NCI-H524 (cell line): ENCODE measurements at places on chromosomes 1 and 21.

GRCh38 chr1:197249324-197249723 is 18.7 kb upstream of the CRB1 start:
- no peak for DNase-seq

DNA sequence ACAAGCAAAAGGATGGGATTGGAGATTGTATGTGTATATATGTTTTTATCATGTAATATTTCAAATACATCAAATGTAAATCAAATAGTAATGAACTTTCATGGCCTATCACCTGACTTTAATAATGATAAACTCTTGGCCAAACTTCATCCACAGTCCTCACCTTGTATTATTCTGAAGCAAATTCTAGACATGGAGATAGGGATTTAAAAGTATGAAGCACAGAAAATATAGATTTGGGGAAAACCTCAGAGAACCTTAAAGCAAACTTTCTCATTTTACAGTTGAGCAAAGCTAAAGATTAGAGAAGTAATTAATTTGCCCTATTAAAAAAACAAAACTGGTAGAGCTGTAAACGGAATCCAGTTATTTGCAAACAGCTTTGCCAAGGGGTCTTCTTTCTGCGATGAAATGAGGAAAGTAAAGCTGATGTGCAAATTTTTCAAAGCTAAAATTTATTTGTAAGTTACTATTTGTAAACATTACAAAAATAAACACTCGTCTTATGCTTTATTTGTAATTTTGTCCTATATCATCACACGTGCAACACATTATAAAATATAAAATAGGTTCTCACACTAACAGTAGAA is 19.9 kb upstream of the KIF14 start:
- no peak for DNase-seq

GRCh38 chr1:68703921-68704354 is 207.1 kb upstream of the DEPDC1 start:
- no peak for DNase-seq

- DNase-seq: no peak
Measured at GRCh38 chr1:204673209-204673608, 12.3 kb downstream of the LRRN2 start.

- no peak for DNase-seq
Measured at GRCh38 chr21:45284456-45284741, 3.3 kb downstream of the POFUT2 start.

DNA sequence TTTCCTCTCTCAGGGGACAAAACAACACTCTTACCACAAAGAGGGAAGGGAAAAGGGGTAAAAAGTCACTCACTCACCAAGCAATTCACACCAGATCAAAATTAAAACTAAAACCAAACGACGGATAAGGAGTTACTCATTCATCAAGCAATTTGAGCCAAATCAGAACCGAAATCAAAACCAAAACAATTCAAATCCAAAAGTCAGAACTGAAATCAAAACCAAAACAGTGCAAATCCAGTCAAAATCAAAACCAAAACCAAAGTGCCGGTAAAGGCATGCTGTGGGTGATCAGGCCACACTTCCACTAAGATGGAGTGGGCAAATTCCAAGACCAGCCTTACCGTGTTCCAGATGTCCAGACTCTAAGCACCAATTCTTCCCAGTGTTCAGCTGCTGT is 717.9 kb downstream of the AMY1C start:
- no peak for DNase-seq

DNA sequence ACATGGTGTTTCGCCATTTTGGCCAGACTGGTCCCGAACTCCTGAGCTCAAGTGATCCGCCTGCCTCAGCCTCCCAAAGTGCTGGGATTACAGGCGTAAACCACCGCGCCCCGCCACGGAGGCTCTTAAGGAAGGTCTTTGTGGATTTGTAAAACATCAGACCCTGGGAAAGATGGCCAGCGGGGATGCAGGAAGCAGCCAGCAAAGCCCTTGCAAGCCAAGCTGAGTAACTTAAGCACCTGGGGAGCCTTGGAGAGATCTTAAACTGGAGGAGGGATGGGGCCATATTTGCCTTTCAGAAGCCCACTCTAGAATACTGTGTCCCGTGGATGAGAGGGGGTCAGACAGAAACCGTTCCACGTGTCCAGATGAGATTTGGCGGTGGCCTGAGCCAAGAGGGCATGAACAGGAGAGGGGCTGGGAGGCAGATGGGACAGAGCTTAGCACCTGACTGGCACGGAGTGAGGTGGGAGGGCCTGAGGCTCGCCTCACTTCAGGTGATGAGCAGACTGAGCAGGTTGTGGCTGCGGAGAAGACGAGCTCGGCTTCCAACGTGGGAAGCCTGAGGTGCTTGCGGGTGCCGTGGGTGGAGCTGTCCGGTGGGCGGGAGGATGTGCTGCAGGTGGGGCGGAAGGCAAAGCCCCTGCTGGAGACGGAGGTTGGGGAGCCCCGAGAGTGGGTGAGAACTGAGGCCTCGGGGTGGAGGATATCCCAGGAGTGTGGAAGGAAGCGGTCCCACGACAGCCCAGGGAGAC is 11.7 kb downstream of the C1orf216 start:
- DNase-seq: no peak

DNA sequence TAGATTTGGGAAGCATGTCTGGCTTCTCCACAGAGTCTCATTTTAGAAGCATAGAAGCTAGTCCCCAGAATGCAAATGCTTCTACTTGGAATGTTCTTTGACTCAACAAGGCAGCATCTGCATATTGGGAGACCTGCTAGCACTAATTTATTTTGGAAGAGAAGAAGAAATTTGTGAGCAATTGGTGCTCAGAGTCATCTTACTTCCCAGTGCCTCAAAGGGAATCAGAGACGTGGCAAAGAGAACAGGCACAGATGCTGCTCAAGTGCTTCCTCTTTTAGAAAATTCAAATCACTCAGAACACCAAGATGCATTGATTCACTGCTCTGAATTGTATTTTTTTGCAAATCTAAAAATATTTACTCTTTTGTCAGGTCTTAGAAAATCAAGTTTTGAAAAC is 255.7 kb downstream of the BRINP2 start:
- no peak for DNase-seq

GRCh38 chr1:5637171-5637570 is 355.1 kb downstream of the NPHP4 start:
- peak; percentile 21 for DNase-seq

- DNase-seq: no peak
Measured at GRCh38 chr1:210681158-210681557, 352.5 kb downstream of the HHAT start.

- peak; percentile 6 for DNase-seq
Measured at GRCh38 chr1:181604482-181605249, 121.3 kb downstream of the CACNA1E start.

DNA sequence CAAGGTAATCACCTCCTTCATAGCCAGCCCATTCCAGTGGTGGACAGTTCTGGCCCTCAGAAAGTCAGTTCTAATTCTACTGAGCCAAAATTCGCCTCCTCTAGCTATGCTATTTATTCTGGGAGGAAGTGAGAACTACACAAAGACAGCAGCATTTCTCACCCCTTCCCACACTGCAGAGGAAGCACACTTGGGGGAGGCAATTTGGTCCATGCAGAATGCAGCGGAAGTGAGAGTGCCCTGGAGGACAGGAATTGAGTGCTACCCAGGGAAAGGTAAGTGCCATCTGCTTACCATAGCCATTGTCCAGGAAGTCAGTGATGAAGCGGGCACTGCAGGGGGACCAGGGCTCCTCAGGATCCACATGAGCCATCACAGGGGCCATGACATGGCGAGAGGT is 3.7 kb downstream of the ADAMTS4 start:
- no peak for DNase-seq

DNA sequence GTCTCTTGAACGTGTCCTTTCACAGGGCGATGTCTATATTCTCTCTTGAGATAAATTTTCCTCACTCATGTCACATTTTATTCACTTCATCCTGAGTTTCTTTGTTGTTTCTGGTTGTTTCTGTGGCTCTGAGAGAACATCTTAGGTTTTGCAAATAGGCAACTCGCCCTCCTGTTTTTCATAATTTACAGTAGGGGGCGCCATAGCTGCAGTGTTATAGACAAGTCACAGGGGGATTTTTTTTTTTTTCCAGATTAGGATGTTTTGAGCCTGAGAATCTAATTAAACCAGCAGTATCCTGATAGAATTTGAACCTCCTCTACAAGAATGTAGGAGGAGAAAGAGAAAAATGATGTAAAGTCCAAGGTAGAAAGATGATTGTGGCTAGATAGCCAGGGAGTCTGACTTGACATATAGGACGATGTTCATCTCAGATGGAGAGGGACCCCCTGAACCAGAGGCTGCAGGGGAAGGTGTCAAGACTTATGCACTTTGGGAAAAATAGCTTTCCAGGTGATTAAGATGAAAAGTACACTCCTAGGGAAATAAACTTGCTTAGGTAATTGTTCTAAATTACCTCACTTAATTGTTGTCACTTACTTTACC is 76.3 kb downstream of the ZP4 start:
- DNase-seq: no peak

- no peak for DNase-seq
Measured at GRCh38 chr1:54853793-54854370, 33.1 kb downstream of the DHCR24 start.

- no peak for DNase-seq
Measured at GRCh38 chr1:205373022-205373797, 16.5 kb upstream of the KLHDC8A start.

- no peak for DNase-seq
Measured at GRCh38 chr21:42317341-42317741, 2.1 kb upstream of the TFF3 start.

GRCh38 chr1:10681296-10682107 is 114.9 kb downstream of the CASZ1 start:
- no peak for DNase-seq

GRCh38 chr1:23449958-23450357 is 25.4 kb upstream of the TCEA3 start:
- DNase-seq: peak; percentile 86

GRCh38 chr1:89606227-89606980 is 26.5 kb upstream of the LRRC8C start:
- no peak for DNase-seq

GRCh38 chr1:174746024-174746808 is 253.5 kb upstream of the CACYBP start:
- DNase-seq: peak; percentile 88

- DNase-seq: no peak
Measured at GRCh38 chr1:208985231-208985630, 598.3 kb upstream of the CAMK1G start.

DNA sequence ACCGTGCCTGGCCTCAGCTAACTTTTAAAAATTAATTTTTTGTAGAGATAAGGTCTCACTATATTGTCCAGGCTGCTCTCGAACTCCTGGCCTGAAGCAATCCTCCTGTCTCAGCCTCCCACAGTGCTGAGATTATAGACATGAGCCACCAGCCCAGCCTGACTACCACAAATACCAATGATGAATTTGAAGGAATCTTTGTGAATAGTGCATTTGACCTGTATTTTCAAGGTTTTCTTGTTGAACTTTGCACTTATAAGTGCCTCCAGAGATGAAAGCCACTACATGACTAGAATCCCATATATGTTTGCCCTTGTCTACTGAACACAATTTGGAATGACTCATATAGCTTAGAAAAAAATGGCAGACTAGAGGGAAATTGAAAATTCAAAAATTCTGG is 297.3 kb downstream of the NFIA start:
- no peak for DNase-seq

DNA sequence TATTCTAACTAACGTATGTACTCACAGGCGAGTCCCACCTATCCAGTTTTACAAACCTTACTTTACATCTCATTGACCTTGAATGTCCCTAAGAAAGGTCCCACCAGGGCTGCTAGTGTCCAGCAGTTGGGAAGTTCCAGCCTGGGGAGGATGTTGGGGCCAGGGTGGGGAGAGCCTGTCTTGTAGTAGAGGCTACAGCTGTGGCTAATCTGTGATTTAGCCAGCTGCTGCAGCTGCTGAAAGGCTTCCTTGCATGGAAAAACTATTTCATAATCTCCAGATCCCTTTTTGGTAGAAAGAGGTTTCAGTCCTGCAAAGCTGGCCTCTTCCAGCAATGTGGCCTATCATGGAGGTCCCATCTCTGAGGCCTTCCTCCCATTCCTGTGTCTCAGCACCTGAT is 23.1 kb downstream of the TNN start:
- DNase-seq: no peak

DNA sequence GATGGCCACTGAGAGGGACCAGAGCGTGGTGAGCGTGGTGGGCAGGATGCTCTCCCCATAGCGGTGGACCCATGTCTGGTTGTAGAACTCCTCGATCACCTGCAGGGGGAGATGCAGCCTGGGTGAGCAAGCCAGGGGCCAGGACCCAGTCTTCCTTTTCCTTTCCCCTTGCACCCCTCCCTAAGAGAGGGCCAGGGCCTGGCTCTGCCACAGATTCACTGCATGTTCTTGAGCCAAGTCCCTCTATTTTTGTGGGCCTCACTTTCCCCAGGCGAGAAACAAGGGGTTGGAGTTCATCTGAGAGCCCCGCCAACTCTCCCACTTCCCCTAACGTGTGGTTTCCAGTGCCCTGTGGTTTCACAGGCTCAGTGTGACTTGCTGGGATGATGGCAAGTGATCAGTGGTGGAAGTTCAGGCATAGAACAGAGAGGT is 27.5 kb downstream of the SLC2A1 start:
- DNase-seq: peak; percentile 39

GRCh38 chr1:210222340-210223006 is 10.1 kb upstream of the SERTAD4 start:
- no peak for DNase-seq

- DNase-seq: peak; percentile 8
Measured at GRCh38 chr1:4172644-4173599, 272.9 kb upstream of the C1orf174 start.

- DNase-seq: no peak
Measured at GRCh38 chr1:8244304-8244703, 73.6 kb upstream of the SLC45A1 start.

GRCh38 chr1:243287652-243288051 is 31.8 kb downstream of the SDCCAG8 start:
- no peak for DNase-seq

DNA sequence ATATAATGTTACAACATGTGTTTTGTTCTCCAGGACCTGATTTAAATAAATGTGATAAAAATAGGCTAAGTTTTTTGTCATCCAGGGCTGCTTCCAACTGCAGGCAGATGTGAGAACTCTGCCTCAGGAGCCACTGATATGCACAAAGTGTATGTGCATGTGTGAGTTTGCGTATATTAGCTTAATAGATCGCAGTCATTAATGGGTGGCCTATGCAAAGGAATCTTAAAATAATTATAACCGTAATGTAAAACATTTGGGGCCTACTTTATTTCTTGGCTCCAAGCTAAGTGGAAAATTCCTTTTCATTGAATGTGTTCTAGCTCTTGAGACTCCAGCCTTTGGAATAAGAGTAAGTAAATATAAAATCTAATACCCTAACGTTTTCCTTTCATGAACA is 16.8 kb downstream of the DHX9 start:
- no peak for DNase-seq

DNA sequence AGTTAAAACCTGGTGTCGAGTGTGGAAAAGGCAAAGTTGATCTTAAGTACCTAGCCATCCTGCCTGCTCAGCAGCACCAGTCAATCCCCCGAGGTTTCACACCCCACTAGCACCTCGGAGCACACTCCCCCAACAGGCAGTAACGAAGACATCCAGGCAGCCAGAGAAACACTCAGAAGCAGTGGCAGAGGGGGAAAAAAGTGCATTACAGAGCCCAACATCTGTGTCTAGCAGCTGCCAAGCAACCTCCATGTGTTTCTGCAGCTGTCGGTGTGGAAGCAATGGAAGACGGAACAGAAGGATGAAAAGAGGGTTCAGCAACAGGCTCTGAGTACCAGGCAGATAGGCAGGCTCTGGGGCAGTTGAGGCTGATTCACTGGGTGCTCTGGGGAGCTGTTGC is 73.4 kb upstream of the PROX1 start:
- peak; percentile 87 for DNase-seq

- no peak for DNase-seq
Measured at GRCh38 chr1:63405021-63405420, 37.6 kb downstream of the ALG6 start.
